ENCODE measurements at places on chromosomes 2 and 18. TPM values are rescaled to one million over a fixed set of nuclear protein-coding genes. Genes with fewer than 3 reads are reported as not detected.

DNA sequence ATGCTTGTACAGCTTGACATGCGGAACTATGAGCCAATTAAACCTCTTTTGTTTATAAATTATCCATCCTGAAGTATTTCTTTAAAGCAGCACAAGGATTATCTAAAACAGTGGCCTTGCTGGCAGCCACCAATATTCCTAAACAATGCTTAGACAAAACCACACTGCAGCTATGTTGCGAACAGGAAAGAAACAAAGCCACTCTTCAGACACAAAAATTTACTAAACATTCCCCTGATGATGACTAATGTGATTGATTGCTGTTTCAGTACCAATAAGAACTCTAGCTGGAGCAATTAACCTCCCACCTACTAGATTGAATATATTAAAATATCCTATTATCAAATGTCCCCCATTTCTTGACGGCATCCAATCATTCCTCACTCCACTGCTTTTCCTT is 325.8 kb upstream of the REG3G start:
- no peak for DNase-seq

- no peak for DNase-seq
These were observed 587.2 kb upstream of the PKDCC start for GRCh38 chr2:41460661-41461060.

MERTK gene
- total RNA-seq: 8.7 TPM

ZNF396 gene
- 0.29 TPM for total RNA-seq

IL18RAP gene
- total RNA-seq: not detected

DNA sequence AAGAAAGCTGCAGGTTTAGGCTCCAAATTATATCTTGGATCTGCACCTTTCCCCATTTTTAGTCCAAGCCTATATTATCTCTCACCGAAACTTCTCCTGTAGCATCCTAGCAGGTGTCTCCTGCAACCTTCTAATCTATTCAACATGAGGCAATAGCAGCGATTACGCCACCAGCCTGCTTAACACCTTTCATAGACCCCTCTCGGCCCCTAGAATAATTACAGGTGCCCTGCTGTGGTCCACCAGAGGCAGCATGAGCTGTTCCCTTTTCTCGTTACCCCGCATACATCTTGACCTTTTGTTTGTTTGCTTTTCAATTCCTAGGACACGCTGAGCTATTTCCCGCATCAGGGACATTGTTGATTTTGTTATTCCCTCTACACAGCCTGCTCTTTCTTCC is 361.9 kb downstream of the CYRIA start:
- DNase-seq: no peak

GRCh38 chr2:172081221-172082022 is 3.9 kb upstream of the DLX1 start:
- DNase-seq: no peak
